Activated T-cell treated with anti-CD3 and anti-CD28 coated beads for 24 hours (primary cell): ENCODE measurements at places on chromosomes 6 and 20.

GRCh38 chr6:56730663-56731529 lies 88.2 kb upstream of the DST start:
- DNase-seq: no peak

DNA sequence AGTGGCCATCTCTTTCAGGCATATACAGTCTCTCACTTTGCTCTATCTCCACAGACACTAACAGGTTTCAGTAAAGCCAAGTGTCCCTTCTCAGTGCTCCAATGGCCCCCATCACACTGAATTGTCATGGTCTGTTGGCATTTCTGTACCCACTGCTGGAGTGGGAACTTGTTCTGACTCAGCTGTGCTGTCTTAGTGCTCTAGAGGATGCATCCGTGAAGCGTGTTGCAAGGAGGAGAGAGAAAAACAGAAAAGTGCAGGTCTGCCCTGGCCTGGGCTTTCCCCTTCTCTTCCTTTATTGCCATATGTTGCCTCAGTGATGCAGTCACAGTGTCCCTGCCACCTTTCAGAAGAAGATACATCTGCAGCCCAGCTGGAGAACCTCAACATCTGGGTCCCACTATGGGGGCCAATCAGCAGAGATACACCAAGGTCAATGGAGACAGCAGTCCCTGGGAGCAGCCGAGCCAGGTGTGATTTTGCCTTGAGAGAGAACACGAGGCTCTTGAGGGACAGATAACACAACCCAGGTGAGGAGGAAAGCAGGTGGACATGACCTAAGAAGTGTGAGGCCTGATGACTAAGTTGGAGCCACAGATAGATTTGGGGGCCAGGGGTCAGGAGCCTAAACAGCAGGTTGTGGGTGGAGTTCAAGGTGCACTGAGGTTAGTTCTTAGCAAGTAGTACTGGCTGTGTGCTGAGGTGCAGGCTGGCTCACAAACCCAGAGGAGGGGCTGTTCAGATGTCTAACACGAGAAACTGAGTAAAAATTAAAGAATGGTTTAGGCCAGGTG lies 5.6 kb upstream of the PLCG1 start:
- no peak for DNase-seq

DNA sequence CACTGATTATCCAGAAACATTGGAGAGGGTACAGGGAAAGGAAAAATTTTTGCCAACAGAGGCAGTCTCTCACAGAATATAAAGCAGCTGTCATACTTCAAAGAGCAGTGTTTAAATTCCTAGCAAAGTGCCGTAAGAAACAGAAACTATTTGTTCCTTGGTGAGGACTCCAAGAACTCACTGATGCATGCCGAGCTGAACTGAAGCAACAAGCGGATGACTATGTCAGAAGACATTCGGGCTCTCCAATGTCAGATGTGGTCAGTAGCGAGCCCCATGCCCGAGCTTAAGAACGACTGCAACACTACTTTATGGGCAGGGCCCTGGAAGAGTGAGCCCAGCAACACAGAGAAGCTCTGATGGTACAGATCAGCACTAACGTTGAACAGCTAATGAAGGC lies 54.7 kb downstream of the OR2B6 start:
- no peak for DNase-seq

- DNase-seq: no peak
Measured at GRCh38 chr20:53174454-53174853, 202.3 kb downstream of the TSHZ2 start.

DNA sequence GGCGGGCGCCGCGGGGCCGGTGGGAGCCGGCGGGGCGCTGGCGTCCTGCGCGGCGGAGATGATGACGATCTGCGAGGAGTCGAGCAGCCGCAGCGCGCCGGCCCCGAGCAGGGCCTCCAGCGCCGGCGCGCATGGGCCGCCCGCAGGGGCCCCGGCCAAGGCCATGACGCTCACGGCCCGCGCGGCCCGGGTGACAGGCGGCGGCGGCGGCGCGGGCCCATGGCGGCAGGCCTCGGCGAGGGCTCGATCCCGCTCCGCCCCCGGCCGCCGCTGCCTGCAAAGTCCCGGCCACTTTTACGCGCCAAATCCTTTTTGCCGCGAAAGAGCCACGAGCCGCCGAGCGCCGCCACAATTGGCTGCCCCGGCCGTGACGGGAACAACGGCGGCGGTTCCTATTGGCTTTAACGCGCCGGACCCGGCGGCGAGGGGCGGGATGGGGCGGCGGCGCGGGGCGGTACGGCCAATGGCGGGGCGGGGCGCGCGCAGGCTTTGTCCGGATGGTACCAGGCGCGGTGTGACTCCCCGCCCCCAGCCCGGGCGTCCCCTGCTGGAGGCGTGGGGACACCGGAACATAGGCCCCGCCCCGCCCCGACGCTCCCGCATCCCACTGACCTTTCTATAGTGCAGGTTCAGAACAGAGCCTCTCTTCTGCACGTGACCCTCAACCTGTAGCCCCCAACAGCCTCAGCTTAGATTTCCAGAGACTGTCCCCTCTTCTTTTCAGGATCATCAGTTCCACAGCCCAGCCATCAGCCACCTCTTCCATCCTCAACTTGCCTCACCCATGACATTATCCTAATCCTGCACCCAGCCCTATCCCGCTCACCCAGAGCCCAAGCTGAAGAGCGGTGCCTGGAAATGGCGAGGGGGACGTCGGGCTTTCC lies at the start of gene E2F1:
E2F1 (minus strand) TSS at position 286 of the 884 bp plus-strand sequence; CDS start at position 165, 121 bp downstream.
- peak; percentile 95 for DNase-seq
